ENCODE measurements at places on chromosomes 5 and 9.
A peak's percentile ranks its signal among the peaks of the same experiment; 100 is the strongest.

- DNase-seq = peak; percentile 79
These were observed 39.3 kb upstream of the CDC42SE2 start for GRCh38 chr5:131224387-131225201.

DNA sequence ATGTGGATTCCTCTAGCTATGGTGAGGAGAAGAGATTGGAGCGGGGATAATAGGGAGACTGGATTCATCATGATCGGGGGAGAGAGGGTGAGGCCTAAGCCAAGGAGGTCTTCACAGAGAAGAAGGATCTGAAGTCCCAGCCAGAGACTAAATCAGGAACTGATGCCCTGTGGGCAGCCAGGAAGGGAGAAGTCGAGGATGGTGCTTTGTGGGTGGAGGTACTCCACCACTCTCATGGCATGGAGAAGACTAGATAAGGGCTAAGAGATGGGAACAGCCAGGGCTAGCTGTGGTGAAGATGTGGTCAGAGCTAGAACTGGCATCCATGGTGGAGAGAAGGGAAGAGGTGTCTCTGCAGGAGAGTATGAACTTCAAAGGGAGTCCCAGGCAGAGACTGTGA, 3.0 kb upstream of the RGS14 start:
- peak; percentile 57 for DNase-seq

- DNase-seq = no peak
These were observed 39.4 kb downstream of the SMIM23 start for GRCh38 chr5:171825051-171825450.

GRCh38 chr5:122089096-122090013, 11.3 kb upstream of the LOX start:
- no peak for DNase-seq

DNA sequence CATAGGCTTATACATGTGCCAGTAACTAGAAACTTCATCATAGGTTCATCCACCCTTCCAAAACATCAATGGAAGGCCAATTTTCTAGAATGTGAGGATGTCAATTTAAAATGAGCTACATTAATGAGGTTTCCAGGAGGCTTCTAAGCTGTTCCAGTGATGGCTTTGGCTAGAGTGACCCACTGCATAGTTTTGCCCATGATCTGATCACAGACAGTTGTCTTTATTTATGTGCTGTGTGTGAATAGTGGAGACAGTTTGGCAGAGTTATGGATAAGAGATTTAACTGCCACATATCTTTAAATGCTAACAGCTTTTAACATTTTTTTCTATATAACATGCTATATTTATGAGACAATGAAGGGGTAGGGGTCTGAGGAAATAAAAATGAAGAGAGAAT, 139.0 kb upstream of the ZNF462 start:
- no peak for DNase-seq

GRCh38 chr5:93206203-93206602, 374.8 kb downstream of the NR2F1-AS1 start:
- DNase-seq = no peak

Data from CD14-positive monocyte (primary cell).